ENCODE measurements at places on chromosomes 2 and 18. TPM values are rescaled to one million over a fixed set of nuclear protein-coding genes. Genes with fewer than 3 reads are reported as not detected.

- no peak for DNase-seq
Observed at GRCh38 chr2:29192526-29192925, 77.3 kb downstream of the CLIP4 start.

DNA sequence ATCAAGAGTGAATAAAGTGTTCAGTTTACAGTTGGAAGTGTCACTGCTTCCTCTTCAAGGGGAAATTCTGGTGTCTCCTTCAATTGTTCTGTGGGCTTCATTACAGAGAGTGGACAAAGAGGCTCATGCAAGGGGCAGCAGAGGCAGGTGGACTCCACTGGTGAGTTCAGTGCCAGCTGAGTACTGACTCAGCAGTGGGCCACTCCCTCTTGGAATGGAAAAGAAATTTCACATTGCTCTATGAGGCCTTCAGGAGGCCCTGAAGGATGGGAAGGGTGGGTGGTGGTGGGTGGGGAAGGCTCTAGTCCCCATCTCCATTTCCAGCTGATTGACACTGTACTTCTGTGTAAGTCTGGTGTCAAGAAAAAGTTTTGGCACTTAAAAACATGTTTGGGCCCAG lies 66.4 kb downstream of the PRELID3A start:
- no peak for DNase-seq

DNA sequence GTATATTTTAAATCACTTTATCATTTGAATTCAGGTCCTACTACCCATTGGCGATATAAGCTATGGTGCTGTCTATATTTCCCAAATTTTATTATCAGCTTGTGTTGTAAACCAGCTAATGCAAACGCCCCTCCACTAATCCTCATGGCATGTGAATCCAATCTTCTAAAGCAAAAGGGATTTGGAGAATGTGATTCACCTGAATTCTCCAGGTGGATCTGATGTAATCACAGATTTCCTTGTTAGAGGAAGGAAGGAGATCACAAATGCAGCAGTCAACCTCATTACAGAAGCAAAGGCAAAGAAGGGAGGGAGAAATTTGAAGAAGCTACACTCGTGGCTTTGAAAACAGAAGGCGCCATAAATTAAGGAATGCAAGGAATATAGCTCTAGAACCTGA lies 431.1 kb upstream of the CDH19 start:
- DNase-seq = no peak

GRCh38 chr2:168186452-168186851 lies 60.9 kb downstream of the STK39 start:
- DNase-seq = no peak

The CHRNG gene
- polyA plus RNA-seq = 1.4 TPM

DNA sequence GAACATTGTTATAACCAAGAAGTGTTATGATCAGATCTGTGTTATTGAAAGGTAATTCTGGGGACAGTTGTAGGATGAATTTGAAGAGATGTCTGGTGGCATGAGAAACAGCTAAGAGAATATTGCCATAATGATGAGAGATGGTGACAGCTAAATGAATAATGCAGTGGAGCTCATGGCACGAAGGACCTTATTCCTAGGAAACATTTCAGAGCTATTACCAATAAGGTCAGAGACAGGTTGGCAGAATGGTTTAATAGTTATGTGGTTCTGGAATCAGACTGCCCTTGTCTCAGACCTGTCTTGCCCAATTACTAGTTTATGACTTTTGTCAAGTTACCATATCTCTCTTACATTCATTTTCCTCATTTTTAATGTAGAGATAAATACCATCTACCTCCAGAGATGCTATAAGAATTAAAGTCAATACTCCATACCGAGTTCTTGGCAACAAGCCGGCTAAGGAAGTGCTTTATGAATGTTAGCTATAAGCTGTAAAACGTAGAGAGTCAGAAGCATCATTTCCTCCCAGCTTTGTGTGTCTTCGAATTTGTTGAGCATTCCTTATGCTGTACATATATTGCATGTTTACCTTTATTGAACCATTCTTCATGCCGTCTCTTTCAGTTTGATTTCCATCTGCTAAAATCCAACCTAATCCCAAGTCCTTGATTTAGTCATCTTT lies 73.6 kb upstream of the COL5A2 start:
- no peak for DNase-seq

GRCh38 chr2:196331143-196331542 lies 159.8 kb upstream of the STK17B start:
- no peak for DNase-seq

GRCh38 chr2:233062451-233062850 lies 2.3 kb downstream of the INPP5D start:
- DNase-seq = no peak

The NAT8 gene
- 32.3 TPM for polyA plus RNA-seq

The RAB6C gene
- 0.48 TPM for polyA plus RNA-seq

The PCARE gene
- polyA plus RNA-seq = 0.46 TPM

DNA sequence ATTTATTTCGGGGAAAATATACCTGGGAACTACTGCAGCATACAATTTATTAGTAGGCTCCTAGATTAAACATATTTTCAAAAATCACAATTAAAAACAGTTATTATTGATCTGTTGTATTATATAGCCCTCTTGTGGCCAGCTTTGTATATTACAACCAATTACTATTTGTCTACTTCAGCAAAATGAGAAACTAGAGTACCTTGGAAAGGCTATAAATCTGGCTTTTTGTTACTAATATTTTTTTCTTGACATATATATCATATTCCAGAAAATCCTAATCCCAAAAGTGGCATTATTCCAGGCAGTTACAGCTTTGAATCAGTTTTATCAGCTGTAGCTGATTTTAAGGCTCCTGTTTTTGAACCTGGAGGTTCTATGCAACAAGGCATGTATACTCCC lies 101.2 kb downstream of the UBR3 start:
- peak; percentile 11 for DNase-seq

- DNase-seq = no peak
Observed at GRCh38 chr2:134713176-134713575, 5.6 kb downstream of the TMEM163 start.
